Activated T-helper 1 cell treated with anti-CD3 and anti-CD28 coated beads, Interleukin-2, amount 50 U/mL, for 16 hours (primary cell): ENCODE measurements at places on chromosomes 1 and 21.
A peak's percentile ranks its signal among the peaks of the same experiment; 100 is the strongest.

- DNase-seq, result no peak
Observed at GRCh38 chr1:160206036-160206389, 829 bp downstream of the PEA15 start.

GRCh38 chr1:169024800-169025271 is 81.7 kb upstream of the ATP1B1 start:
- no peak for DNase-seq

DNA sequence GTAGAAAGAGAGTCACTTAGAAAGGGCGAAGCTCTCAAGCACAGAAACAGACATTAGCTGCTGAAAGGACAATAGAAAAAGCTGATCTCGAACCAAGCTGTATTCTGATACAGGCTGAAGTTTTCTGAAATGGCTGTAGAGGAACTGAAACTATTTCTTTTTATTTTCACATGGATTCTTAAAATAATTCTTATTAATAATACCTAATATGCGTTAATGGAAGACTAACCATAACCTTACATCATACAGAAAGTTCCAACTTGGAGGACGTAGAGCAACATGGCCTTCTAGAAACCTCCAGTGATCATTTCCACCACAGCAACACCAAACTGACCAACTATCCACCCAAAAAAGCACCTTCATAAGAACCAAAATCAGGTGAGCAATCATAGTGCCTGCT is 52.8 kb upstream of the ACADM start:
- DNase-seq, result no peak

DNA sequence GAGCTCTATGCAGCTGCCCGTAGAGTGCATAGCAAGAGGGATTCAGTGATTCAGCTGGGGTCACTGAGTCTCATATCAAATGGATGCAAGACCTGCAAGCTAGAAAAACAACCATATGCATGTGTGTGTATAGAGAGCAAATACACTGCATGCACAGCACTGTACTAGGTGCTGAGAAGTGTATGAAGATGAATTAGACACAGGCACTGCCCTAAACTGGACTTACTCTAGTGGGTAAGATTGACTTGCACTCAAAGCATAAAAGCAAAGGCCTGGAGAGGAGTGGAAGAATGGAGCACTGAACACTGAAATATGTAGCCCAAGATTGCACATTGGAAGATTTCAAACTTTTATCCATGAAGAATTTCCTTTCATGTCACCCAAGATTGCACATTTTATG is 5.5 kb upstream of the GBP1 start:
- DNase-seq, result no peak

GRCh38 chr1:202597090-202597761 is 113.0 kb downstream of the SYT2 start:
- DNase-seq, result no peak

GRCh38 chr1:54518489-54518888 is 29.5 kb upstream of the ACOT11 start:
- DNase-seq, result no peak

DNA sequence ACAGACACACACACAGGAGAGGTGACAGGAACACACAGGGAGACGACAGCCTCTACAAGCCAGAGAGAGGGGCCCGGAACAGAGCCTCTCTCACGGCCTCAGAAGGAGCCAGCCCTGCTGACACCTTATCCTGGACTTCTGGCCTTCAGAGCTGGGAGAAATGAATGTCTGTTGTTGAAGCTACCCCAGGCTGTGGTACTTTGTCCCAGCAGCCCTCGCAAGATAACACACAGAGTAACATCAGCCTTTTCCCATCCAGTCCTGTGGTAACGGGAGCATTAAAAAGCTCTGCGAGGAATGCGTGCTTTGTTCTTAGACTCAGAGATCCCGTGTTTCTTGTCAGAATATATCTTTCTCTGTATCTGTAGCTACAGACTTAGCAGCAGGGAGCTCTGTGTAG is 131.2 kb downstream of the SIM2 start:
- DNase-seq, result no peak

- no peak for DNase-seq
Observed at GRCh38 chr1:223177681-223178080, 34.6 kb upstream of the TLR5 start.

DNA sequence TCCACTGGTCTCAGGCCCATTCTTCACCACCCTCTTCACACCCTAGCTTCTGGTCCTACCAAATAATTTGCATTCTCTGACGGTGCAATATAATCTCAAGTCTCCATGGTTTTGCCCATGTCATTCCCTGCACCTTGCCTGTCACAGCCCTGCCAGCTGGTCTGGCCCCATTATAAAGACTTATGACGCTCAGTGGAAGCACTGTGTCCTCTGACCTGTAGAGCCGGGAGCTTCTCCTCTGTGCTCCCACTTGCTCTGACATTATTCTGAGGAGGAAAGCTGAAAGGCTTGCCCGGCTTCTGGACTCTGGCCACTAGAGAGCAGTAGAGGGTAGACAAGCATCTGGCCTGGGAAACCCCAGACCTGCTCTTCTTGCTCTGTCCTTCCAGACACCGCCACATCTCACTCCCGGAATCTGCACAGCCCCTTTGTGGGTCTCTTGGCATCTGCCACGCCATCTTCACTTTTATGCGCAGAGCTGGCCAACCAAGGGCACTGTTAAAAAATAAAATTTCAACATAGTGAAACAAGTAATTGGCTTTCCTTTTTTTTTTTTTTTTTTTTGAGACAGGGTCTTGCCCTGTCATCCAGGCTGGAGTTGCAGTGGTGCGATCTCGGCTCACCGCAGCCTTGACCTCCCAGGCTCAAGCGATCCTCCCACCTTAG is 44.4 kb downstream of the NENF start:
- DNase-seq, result peak; percentile 50

GRCh38 chr1:227010645-227011044 is 70.6 kb downstream of the COQ8A start:
- DNase-seq, result no peak

GRCh38 chr1:68442822-68443556 is 6.8 kb downstream of the RPE65 start:
- no peak for DNase-seq

DNA sequence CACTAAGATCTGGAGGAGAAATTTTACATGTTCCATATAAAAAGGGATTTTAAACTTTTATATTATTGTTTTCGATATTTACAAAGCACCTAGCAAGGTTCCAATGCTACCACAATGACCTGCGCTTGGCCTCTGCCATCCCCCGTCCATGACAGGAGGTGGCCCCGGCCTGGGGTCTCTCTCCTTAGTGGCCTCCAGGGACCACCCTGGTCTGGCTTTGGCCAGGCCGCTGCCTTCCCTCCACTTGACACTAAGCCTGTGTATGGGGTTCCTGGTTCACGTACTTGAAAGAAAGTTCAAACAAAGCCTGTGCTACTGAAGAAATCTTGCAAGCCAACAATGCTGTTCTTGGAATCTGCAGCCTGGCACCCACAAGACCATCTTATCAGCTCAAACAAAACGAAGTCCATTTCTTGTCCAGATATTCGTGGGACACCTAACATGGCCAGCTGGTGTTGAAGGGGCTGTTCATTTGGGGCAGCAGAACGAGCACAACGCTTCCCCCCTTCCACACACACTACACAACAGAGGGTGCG is 12.8 kb downstream of the PRDM15 start:
- no peak for DNase-seq

DNA sequence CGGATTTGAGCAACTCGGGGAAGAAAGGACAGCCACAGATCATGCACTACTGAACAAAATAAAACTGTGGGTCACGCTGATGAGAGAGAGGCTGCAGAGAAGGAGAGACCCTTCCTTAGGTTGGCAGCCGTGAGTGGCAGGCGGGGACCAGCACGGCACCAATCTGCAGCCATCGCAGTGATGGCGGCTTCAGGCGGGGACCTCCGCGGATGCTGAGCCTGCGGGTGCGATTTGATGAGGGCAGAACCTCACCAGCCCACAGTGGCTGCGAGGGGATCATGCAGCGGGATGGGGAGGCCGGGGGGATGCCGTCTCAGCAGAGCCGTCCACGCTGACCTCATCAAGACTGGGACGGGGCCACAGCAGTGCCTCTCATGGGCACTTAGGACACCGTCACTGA is 11.8 kb downstream of the ITGB2 start:
- no peak for DNase-seq

GRCh38 chr1:190699165-190699564 is 221.5 kb upstream of the BRINP3 start:
- DNase-seq, result no peak
